ENCODE measurements at places on chromosomes 2 and 18.

DNA sequence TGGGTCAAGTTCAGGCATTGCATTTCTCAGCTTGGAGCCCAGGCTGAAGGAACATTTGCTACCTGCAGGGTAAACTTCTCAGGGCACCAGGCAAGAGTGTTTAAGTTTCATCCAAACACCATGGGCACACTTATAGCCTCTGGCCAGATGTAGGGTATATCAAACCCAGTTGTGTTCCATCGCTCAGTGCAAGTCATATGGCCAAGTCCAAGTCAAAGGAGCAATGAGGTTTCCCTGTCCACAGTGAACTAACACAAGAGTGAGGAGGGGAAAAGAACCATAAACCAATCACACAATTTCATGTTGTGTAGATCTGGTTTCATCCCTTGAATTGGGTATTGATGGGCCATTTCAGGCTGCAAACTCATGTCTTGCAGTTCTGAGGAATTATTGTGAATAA, 107.2 kb downstream of the SOX11 start:
- no peak for DNase-seq

DNA sequence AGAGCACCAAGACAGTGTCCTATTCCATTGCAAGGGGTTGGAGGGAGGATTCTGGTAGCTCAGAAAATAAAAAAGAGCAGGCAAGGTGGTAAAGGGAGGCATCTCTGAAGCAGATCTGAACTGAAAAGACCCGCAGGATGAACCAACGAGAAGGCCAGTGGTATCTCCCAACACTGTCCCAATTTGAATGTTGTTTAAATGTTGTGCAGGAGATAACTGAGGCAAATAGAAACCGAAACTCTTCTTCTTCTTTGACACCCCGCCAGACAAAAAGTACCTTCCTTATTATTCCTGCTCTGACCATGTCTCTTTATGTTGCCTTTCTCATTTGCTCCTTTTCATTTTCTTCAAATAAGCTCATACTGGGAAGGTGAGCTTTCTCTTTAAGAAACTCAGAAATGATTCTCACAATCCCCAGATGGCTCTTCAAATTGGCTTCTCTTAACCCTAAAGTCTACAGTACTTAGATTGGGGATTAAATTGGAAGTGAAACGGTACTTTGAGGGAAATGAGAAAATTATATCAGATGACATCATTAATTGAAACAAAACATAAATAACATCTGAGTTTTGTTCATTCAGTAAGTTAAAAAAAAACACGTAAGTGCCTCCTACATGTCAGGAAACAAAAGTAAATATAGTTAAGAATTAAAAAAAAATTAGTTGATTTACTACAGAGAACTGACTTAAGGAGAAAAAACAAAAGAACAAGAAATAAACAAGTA, 143.6 kb downstream of the WDPCP start:
- DNase-seq: no peak

DNA sequence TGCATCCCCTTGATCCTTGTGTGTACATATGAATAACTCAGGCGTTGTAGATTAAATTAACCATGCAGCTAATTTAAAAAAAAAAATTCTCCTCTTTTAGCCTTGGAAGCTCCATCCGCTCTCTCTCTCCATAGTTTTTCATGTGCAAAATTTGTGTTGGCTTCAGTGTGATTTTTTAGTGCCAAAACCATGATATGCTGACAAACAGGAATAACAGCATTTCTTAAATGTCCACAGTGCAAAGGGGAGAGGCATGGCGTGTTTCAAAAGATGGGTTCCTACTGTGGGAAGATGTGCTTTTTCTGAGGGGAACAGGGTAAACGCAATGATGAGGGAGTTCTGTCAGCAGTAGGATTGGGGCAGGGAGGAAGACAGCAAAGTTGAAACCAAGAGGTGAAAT, 247.0 kb downstream of the ICOS start:
- no peak for DNase-seq

- DNase-seq: no peak
These were observed 38.8 kb downstream of the AOX1 start for GRCh38 chr2:200624658-200625057.

DNA sequence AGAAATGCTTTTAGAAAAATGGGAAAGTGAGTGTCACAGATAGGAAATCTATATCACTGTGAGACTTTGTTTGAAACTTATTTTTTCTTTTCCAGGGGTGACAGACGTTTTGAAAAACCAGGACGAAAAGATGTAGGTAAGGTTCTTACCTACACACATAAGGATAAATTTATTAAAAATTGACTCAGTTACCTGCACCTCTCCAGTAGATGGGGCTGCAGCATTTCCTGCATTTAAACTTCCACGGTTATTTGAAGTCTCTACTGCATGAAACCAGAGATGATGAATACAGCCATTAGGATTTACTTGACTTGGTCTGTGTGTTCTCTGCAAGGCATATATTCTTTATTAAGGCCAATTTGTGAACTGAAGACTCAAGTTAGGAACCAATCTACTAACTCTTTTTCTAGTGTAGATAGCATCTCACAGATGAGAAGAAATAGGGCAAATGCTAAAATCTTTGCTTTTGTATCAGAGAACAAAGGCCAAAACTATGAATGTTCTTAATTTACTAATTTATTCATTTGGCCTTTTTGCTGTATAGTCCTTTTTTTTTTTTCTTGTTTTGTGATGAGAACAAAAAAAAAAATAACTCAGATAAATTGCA, 15.0 kb downstream of the KCNJ13 start:
- DNase-seq: peak; percentile 64

GRCh38 chr2:215888680-215889079, 124.7 kb downstream of the MREG start:
- no peak for DNase-seq

GRCh38 chr2:97654309-97654708, 8.4 kb downstream of the COX5B start:
- no peak for DNase-seq

- DNase-seq: no peak
These were observed 12.5 kb downstream of the SNORC start for GRCh38 chr2:232882505-232883115.

GRCh38 chr2:240530181-240530580, 27.6 kb downstream of the ANKMY1 start:
- DNase-seq: no peak

- DNase-seq: no peak
These were observed 21.6 kb downstream of the FBXO36 start for GRCh38 chr2:229943770-229944449.

DNA sequence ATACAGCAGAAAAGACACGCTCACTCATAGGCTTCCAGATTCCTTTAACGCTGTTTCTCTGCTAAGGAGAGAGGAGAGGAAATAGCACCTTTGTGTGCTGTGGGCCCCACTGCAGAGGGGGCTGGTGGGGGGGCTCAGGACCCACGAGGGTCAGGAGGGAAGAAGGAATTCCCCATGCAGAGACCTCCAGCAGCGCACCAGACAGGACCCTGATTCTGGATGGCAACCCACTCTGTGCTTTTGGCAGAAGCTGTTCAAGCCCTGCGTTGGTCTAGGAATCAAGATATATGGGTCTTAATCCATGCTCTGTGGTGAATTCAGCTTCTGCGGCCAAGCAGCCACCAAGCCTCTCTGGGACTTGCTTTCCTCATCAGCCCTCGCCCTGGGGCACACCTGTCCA, 31.0 kb downstream of the MYCN start:
- no peak for DNase-seq

- no peak for DNase-seq
These were observed 366.9 kb upstream of the ZEB2 start for GRCh38 chr2:144886862-144887261.

DNA sequence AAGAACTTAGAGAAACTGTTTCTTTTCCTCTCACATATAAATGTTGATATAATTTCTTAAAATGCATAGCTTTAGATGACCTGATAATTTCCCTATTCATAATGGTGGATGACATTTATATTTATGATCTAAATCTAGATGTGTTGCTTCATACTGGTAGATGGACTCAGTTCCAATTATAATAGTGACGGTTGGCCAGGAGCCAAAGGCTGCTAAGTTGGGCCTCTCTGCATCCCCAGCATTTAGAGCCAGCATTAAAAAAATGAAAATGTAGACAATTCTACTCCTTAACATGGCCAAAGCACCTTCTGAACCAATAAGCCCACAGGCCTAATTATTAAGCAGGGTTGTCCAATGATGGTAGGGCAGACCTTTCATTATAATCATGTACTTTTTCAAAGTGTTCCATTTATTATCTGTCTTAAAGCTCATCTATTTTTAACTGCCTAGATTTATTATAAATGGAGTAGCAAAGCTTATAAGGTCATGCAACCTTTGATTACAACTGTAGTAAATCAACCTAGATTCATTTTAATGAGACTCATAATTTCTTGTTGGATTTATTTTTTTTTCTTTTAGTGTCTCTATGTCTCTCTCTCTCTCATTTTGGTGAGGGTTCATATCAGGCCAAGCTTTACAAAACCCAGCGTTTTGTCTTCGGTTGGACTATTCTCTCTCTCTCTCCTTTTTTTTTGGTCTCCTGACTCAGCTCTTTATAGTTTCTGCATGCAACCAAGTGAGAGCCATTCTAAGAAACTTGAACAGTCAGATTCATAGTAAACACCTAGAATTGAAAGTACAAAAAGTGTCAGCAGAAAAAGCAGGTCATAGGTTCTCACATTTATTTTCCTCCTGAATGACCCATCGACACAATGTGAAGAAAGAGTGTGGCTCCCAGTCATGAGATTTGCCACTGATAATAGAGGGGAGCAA, 2016.1 kb upstream of the PIK3C3 start:
- DNase-seq: no peak

GRCh38 chr2:10387033-10387432, 61.1 kb downstream of the ODC1 start:
- DNase-seq: no peak

- no peak for DNase-seq
These were observed at the start of gene ASIC4 for GRCh38 chr2:219514196-219514761. Gene ASIC4, plus strand, starts transcription at chr2:219514482. Its CDS starts 243 bp downstream, at chr2:219514725.

DNA sequence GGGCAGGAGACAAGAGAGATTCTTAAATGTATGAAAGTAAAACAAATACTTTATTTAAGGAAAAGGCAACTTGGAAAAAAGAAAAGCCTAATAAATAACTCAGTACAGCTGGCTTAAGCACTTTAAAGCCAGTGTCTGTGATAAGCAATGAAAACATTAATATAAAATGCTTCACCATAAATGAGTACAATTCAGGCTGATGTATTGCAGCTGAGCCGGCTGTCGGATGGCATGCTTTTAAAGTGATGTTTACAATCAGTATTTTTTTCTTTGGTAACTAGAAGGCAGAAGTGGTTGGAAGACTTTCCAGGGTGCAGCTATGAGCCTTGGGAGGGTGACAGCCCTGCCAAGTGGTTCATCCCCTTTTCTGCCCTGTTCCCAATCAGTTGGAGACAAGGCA, 58.7 kb upstream of the CELF4 start:
- DNase-seq: no peak

DNA sequence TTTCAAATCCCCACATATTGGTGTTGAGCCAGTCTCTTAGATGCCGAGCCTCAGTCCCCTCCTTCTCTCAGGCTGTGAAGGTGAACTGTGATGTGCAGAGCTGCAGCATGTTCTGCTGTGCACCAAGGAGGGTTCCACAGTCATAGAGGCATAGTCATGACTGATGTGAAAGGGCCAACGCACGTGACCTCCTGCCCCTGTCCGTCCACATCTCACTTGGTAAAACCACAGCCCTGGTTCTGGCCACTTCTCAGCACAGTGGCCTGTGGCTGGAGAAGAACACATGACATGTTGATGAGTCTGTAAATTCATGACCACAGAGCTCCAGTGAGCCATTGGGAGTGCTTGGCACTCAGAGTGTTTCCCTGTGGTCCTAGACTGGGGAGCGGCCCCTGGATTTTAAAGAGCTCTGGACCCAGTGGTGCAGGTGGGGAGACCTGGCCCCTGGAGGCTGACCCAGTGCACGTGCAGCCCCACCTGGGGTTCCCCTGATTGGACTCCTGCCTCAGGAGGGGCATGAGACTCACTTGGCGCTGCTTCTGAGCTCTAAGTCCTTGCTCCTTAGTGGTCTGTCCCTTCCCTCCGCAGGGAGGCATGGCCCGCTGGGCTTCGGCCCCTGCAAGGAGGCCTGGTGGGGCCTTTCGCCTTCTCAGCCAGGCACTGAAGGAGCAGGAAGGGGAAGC, 25.3 kb downstream of the INPP4A start:
- no peak for DNase-seq
